Testis (tissue), 5 donors: ENCODE measurements at places on chromosomes 7 and 10. TPM values are rescaled to one million over a fixed set of nuclear protein-coding genes. Genes with fewer than 3 reads are reported as not detected.

- no peaks in the 10 kb centered on the region for H3K27me3 ChIP-seq
- no peak overlapping the region for H3K27ac ChIP-seq
- no peak for DNase-seq
- no peaks in the 10 kb centered on the region for H3K4me1 ChIP-seq
- no peak overlapping the region for H3K4me3 ChIP-seq
- H3K36me3 ChIP-seq: no peaks in the 10 kb centered on the region
These were observed 96.3 kb downstream of the BICC1 start for GRCh38 chr10:58608826-58609531.

GRCh38 chr10:48672596-48673265 lies 11.9 kb upstream of the WDFY4 start:
- no peaks in the 10 kb centered on the region for H3K27me3 ChIP-seq
- no peaks in the 10 kb centered on the region for H3K4me1 ChIP-seq
- H3K27ac ChIP-seq: no peak overlapping the region
- no peak for DNase-seq
- no peaks in the 10 kb centered on the region for H3K36me3 ChIP-seq

GRCh38 chr10:78367751-78368150 lies 334.1 kb downstream of the RPS24 start:
- no peak for DNase-seq
- no peaks in the 10 kb centered on the region for H3K36me3 ChIP-seq
- H3K4me1 ChIP-seq: no peaks in the 10 kb centered on the region
- no peaks in the 10 kb centered on the region for H3K27me3 ChIP-seq
- H3K27ac ChIP-seq: no peak overlapping the region

DNA sequence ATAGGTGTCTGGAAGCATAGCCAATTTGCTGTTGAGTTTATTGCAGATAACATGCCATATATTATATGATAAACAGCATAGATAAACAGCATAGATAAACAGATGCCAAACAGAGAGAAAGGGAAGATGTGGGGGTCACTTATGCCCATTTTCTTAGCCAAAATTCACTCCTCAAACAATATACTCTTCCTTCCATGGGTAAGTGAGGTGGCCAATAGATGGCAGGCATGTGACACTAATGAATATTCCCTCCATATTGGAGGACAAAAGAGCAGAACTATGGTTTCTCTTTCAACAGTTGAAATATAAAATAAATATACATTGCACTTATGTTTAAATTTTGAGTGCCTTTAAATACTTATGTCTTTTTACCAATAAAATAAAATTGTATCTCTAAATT lies 1212.8 kb downstream of the REEP3 start:
- no peak overlapping the region for H3K4me3 ChIP-seq
- no peaks in the 10 kb centered on the region for H3K36me3 ChIP-seq
- H3K4me1 ChIP-seq: no peaks in the 10 kb centered on the region
- no peak overlapping the region for H3K27ac ChIP-seq
- DNase-seq: peak; percentile 34

DNA sequence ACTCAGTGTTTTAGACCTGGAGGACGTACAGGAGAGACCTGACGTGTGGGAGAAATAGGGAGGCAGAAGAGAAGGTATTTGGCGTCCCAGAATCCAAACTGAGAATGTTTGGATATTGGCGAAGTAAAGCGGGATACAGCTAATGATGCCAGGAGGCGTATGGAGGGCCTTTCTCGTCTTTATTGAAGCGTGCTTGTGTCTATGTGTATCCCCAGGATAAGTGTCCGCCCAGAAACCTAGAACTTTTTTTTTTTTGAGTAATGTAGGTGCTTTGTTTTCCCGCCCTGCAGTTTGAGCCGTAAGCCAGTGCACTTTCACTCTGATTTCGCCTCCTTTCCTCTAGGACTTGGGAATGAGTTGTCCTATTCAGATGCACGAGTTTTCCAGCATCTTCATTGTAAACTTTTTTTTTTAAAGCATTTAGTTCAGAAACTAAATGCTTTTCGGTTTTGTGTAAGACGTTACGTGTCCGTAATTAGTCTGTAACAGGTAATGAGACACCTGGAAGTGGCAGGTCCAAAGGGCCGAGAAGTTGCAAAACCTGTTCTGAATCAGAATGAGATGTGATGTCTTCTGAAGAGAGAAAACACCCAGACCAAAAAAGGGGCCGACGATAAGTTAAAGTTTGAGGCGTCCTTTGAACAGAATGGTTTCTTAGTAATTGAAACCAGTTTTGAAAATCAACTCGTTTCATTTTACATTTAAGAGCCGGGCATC lies 746 bp downstream of the ARL5B start:
- DNase-seq: no peak
- H3K27ac ChIP-seq: peak overlapping the region; percentile 94
- peaks cover 22% of the 10 kb centered on the region for H3K4me1 ChIP-seq
- H3K4me3 ChIP-seq: peak overlapping the region; percentile 85
- no peaks in the 10 kb centered on the region for H3K36me3 ChIP-seq

DNA sequence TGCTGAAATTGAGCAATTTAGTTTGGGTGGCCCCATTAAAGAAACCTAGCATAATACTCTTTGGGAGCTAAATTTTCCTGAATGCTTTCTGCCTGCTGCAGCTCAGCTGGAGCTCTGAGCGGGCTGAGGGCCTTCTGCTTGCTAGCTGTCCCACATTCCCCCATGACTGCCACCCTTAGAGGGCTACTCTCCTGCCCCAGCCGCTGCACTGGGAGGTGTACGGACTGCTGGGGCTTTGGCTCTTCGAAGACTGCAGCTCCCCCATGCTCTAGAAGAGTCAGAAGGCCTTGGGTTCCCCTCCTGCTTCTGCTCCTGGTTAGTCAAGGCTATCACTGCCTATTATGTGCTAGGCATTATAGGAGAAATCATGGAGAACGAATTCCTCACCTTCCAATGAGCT lies 31.5 kb downstream of the BLVRA start:
- DNase-seq: no peak
- H3K4me1 ChIP-seq: no peaks in the 10 kb centered on the region
- no peak overlapping the region for H3K4me3 ChIP-seq
- no peaks in the 10 kb centered on the region for H3K36me3 ChIP-seq
- no peak overlapping the region for H3K27ac ChIP-seq

DNA sequence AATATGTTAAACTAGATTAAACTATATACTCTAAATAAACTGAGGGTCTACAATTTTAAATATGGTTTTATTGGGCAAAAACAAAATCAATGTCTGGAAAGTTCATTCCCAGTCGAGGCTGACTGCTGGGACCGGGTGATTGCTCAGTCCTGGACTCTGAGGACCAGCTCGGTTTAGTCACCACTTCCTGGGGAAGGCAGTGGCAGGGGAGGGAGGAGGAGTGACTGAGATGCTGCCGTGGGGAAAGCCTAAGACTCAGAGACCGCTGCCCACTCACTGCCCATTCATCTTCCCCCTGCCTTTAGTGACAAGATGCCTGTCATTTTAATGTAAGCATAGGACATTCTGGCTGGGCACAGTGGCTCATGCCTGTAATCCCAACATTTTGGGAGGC lies 29.0 kb downstream of the ATOH7 start:
- no peak overlapping the region for H3K4me3 ChIP-seq
- H3K4me1 ChIP-seq: no peaks in the 10 kb centered on the region
- H3K27me3 ChIP-seq: no peaks in the 10 kb centered on the region
- no peak for DNase-seq
- H3K27ac ChIP-seq: no peak overlapping the region

- H3K27me3 ChIP-seq: no peaks in the 10 kb centered on the region
- DNase-seq: no peak
- H3K4me3 ChIP-seq: no peak overlapping the region
- no peak overlapping the region for H3K27ac ChIP-seq
- peaks cover 7% of the 10 kb centered on the region for H3K4me1 ChIP-seq
- H3K36me3 ChIP-seq: no peaks in the 10 kb centered on the region
These were observed 26.2 kb upstream of the EBLN1 start for GRCh38 chr10:22244001-22244400.

GRCh38 chr7:96547371-96547811 lies 162.3 kb downstream of the SEM1 start:
- no peaks in the 10 kb centered on the region for H3K4me1 ChIP-seq
- H3K36me3 ChIP-seq: no peaks in the 10 kb centered on the region
- H3K27me3 ChIP-seq: no peaks in the 10 kb centered on the region
- no peak overlapping the region for H3K27ac ChIP-seq
- no peak for DNase-seq
- no peak overlapping the region for H3K4me3 ChIP-seq

DNA sequence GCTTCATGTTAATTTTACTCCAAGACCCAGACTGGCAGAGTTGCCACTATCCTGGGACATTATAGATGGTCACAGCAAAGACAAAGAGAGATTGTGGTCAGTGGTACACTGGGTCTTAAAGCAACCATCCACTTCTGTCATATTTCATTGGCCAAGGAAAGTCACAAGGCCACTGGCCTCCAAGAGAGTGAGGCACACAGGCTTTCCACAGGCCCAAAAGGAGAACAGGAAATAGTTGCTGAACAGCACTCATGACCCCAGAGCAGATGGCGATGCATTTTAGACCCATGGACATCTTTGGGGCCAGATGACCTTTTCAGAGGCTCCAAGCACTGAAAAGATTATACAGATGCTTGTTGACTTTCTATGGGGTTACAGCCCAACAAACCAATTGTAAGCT lies 97.4 kb downstream of the ARID5B start:
- no peaks in the 10 kb centered on the region for H3K27me3 ChIP-seq
- no peak overlapping the region for H3K27ac ChIP-seq
- no peak for DNase-seq

DNA sequence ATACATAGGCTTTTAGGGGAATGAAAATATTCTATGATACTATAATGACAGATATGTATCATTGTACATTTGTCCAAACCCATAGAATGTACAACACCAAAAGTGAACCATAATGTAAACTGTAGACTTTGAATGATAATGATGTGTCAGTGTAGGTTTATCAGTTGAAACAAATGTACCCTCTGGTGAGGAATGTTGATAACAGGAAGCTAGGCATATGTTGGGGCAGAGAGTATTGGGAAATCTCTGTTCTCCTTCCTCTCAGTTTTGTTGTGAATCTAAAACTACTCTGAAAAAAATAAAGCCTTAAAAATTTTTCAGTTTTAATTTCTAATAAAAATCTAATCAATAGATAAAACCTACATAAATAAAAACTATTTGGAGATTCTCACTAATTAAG lies 36.9 kb downstream of the C1GALT1 start:
- DNase-seq: no peak
- H3K27me3 ChIP-seq: no peaks in the 10 kb centered on the region
- no peaks in the 10 kb centered on the region for H3K36me3 ChIP-seq

DNA sequence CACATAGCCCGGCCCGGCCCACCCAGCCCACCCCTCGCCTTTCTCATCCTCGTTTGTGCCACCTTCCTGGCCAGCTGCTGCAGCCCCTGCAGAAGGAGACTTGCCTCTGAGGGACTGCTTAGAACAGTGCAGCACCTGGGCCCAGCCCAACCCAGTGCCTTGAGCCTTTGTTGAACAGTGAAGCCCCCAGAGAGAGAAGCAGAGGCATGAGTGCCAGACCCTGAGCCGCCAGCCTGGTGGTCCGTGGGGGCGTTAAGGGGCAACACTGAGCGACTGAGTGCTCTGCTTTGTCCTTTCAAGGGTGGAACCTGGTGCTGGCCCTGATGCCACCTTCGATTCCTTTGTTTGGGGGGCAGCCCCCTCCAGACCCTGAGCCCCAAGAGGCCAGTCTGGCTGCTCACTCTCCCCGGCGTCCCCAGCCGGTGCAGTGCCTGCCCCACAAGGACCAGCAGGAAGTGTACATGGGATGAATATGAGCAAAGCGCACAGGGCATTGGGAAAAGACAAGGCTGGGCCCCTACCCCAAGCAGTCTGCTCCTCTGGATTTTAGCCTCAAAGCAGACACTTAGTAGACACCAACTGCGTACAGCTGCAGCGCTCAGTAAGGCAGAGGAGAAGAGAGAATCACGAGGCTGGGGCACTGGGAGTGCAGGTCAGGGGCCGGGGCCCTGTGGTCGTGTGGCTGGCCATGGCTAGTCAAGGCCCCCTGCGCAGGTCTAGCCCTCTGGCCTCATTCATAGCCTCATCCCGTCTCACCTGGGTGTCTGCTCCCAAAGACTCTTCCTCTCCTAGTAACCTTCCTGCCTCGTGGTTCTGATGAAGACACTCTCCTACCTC lies 95.9 kb downstream of the RGS10 start:
- H3K36me3 ChIP-seq: no peaks in the 10 kb centered on the region
- no peaks in the 10 kb centered on the region for H3K27me3 ChIP-seq
- DNase-seq: no peak
- no peak overlapping the region for H3K27ac ChIP-seq
- no peak overlapping the region for H3K4me3 ChIP-seq
- H3K4me1 ChIP-seq: peaks cover 4% of the 10 kb centered on the region

- H3K27ac ChIP-seq: no peak overlapping the region
- H3K36me3 ChIP-seq: no peaks in the 10 kb centered on the region
- DNase-seq: peak; percentile 38
- peaks cover 4% of the 10 kb centered on the region for H3K4me1 ChIP-seq
- no peaks in the 10 kb centered on the region for H3K27me3 ChIP-seq
These were observed 43.1 kb downstream of the BAIAP2L1 start for GRCh38 chr7:98357751-98358161.

DNA sequence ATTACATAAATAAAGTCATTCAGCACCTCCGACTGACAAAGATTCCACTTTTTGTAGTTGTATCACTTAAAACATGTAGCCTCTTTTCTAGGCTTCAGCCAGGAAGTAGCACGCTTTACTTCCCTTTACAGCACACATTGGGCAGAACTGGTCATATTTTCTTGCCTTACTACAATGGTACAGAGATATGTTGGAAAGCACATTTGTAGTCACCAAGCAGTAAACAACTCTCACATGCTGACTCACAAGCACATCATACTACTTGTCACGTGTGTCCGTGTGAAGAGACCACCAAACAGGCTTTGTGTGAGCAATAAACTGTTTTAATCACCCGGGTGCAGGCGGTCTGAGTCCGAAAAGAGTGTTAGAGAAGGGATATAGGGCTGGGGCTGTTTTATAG lies 1071.8 kb downstream of the DNAJB9 start:
- H3K36me3 ChIP-seq: no peaks in the 10 kb centered on the region
- no peak for DNase-seq
- H3K27me3 ChIP-seq: no peaks in the 10 kb centered on the region
- no peaks in the 10 kb centered on the region for H3K4me1 ChIP-seq

DNA sequence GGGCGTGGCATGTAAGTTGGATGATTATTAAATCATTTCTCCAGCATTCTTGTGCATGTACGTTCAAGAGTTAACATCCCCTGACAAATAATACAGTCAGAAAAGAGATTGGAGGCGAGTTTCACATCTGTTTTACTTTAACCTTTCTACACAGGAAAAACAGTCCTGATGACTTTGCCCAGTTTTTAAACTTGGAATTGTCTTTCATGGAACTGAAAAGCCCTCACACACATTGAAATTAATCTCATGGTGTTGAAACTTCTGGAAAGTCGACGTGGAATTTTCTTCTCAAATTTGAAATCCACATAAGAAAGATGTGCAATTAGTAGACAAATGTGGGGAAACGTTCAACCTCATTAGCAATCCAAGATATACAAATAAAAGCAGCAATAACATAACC lies 31.2 kb upstream of the ZNF438 start:
- H3K27ac ChIP-seq: no peak overlapping the region
- H3K27me3 ChIP-seq: no peaks in the 10 kb centered on the region
- H3K4me1 ChIP-seq: peaks cover 6% of the 10 kb centered on the region
- no peak overlapping the region for H3K4me3 ChIP-seq

PNLIP gene
- not detected for total RNA-seq

FEZF1 gene
- total RNA-seq: 5.6 TPM

ADAMTS14 gene
- total RNA-seq: 0.93 TPM

ORAI2 gene
- 10.3 TPM for total RNA-seq

NODAL gene
- 3.0 TPM for total RNA-seq
